T47D (cell line): ENCODE measurements at places on chromosomes 1 and 21.

GRCh38 chr1:8205771-8206170 is 112.1 kb upstream of the SLC45A1 start:
- DNase-seq, result no peak

DNA sequence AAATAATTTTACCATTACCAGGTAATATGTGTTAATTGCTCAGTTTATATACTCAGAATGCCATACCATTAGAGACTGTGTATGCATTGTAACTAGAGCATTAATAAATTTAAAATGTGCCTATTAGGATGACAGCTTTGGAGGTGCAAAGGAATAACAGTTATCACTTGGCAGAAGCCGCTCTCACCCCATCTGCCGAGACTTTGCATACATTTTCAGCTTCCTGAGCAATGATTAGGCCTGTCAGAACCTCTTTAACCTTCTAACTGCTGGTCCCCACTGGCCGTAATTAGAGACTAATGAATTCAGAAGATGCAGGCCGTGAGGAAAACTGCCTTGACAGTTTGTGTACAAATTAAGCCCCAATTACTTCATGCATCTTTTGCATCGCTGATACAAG is 158.0 kb upstream of the PROX1 start:
- DNase-seq, result no peak

GRCh38 chr1:209411491-209411929 is 172.0 kb upstream of the CAMK1G start:
- no peak for DNase-seq

- DNase-seq, result no peak
Measured at GRCh38 chr1:236861560-236862218, 66.6 kb downstream of the MTR start.

DNA sequence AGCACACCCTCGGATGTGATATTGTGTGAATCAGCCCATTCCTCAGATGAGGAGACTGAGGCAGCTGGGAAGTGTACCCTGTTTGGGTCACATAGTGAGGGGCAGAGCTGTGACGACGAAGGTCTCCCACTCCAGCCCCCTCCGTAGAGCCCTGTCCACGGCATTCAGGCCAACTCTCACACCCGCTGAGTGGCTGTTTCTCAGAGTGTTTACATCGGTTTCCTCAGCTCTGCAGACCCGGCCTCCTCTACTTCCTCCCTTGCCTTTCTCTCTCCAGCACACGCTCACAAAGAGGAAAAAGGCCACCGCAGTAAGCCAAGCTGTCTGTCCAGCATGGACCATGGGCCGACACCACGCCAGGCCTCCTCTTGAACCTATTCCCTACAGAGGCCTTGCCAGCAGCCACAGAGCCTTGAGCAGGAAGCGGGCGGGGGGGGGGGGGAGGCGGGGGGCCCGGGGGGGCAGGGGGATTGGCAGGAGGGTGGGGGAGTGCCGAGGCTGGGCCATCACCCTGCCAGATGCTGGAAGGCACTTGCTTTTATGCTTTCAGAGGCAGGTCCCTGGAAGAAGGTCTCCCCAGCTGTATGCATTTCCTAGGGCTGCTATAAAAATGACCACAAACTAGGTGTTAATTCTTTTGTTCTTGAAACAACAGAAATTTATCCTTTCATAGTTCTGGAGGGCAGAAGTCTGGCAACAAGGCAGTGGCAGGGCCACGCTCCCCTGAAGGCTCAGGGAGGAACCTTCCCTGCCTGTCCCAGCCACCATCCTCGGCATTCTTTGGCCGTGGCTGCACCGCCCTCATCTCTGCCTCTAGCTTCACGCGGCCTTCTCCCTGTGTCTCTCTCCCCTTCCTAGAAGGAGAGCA is 178.4 kb downstream of the PSMG1 start:
- no peak for DNase-seq

- DNase-seq, result no peak
Measured at GRCh38 chr1:8409106-8409505, 91.2 kb downstream of the SLC45A1 start.

GRCh38 chr1:36387141-36387949 is 1.6 kb upstream of the STK40 start:
- no peak for DNase-seq
